Caco-2 (cell line): ENCODE measurements at places on chromosomes 1 and 21. TPM values are rescaled to one million over a fixed set of nuclear protein-coding genes. Genes with fewer than 3 reads are reported as not detected.

Gene CYP4Z1
- total RNA-seq, result not detected in 2 replicates

Gene ANKRD35
- total RNA-seq, result 0.09 and 0.34 TPM in 2 replicates

Gene PPP1R12B
- 16.4 and 22.4 TPM in 2 replicates for total RNA-seq

Gene ZNF648
- not detected in 2 replicates for total RNA-seq

Gene ATP6V1G3
- total RNA-seq, result 3.5 and 4.7 TPM in 2 replicates

Gene LCE1E
- total RNA-seq, result not detected in 2 replicates

Gene SPRR3
- total RNA-seq, result 0.70 and 1.0 TPM in 2 replicates

Gene MRAP
- not detected in 2 replicates for total RNA-seq

GRCh38 chr1:52139817-52140540, 1.9 kb upstream of the ZFYVE9 start:
- H3K27me3 ChIP-seq, result no peaks in the 10 kb centered on the region
- H3K4me3 ChIP-seq, result no peak overlapping the region
- DNase-seq, result no peak

DNA sequence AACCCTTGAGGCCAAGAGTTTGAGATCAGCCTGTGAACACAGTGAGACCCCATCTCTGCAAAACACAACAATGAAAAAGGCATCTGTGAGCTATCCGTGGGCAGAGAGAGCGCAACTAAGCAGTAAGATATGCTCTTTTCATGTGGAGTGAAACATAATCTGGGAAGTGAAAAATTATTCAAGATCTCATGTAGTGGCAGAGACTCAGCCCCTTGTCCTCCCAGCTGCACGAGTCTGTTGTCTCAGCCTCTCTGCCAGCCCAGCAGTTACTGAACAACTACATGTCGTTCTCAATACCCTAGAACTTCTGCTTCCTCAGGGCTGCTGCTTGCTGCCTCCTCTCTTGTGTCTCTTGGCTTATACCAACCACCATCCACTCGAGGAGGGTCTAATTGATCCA, 61.3 kb upstream of the WDR26 start:
- DNase-seq, result no peak
- no peak overlapping the region for H3K27ac ChIP-seq
- H3K36me3 ChIP-seq, result no peaks in the 10 kb centered on the region
- H3K4me3 ChIP-seq, result no peak overlapping the region

- H3K27ac ChIP-seq, result no peak overlapping the region
- H3K36me3 ChIP-seq, result no peaks in the 10 kb centered on the region
- H3K4me3 ChIP-seq, result no peak overlapping the region
Observed at GRCh38 chr1:50348449-50349241, 74.6 kb downstream of the DMRTA2 start.

GRCh38 chr21:39641827-39642450, 29.2 kb downstream of the B3GALT5 start:
- no peak for DNase-seq
- peaks cover 15% of the 10 kb centered on the region for H3K4me1 ChIP-seq
- no peak overlapping the region for H3K27ac ChIP-seq
- no peaks in the 10 kb centered on the region for H3K36me3 ChIP-seq
- H3K4me3 ChIP-seq, result no peak overlapping the region

GRCh38 chr1:67761091-67761490, 72.2 kb downstream of the GNG12 start:
- peaks cover 30% of the 10 kb centered on the region for H3K4me1 ChIP-seq
- H3K27ac ChIP-seq, result no peak overlapping the region
- DNase-seq, result no peak
- no peaks in the 10 kb centered on the region for H3K36me3 ChIP-seq
- H3K27me3 ChIP-seq, result no peaks in the 10 kb centered on the region
- no peak overlapping the region for H3K4me3 ChIP-seq

GRCh38 chr1:58047265-58047858, 499.2 kb downstream of the OMA1 start:
- H3K4me3 ChIP-seq, result no peak overlapping the region
- no peak overlapping the region for H3K27ac ChIP-seq
- H3K4me1 ChIP-seq, result no peaks in the 10 kb centered on the region
- no peaks in the 10 kb centered on the region for H3K27me3 ChIP-seq

DNA sequence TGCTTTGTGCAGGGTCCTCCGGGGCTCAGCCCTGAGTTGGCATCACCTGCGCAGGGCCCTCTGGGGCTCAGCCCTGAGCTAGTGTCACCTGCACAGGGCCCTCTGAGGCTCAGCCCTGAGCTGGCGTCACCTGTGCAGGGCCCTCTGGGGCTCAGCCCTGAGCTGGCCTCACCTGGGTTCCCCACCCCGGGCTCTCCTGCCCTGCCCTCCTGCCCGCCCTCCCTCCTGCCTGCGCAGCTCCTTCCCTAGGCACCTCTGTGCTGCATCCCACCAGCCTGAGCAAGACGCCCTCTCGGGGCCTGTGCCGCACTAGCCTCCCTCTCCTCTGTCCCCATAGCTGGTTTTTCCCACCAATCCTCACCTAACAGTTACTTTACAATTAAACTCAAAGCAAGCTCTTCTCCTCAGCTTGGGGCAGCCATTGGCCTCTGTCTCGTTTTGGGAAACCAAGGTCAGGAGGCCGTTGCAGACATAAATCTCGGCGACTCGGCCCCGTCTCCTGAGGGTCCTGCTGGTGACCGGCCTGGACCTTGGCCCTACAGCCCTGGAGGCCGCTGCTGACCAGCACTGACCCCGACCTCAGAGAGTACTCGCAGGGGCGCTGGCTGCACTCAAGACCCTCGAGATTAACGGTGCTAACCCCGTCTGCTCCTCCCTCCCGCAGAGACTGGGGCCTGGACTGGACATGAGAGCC, 22.7 kb downstream of the COL6A1 start:
- H3K4me3 ChIP-seq, result no peak overlapping the region
- no peaks in the 10 kb centered on the region for H3K36me3 ChIP-seq
- no peaks in the 10 kb centered on the region for H3K27me3 ChIP-seq

DNA sequence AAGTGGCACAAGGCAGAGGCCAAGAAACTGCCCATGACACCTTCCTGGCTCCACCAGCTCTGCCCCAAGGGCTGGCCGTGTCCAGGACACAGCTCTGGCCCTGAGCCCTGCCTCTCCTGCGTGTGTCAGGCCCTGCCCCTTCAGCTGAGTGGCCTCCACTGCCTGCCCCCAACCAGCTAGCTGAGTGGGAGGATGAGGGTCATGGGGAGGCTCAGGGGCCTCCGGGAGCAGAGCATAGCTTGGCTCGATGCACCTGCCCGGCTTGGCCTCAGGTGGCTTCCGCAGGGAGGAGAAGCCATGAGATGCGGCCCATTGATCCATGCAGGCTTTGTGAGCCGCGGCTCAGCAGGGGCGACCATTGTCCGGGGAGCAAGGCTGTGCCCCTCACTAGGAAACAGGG, 108.7 kb upstream of the TTC34 start:
- no peak overlapping the region for H3K4me3 ChIP-seq
- no peaks in the 10 kb centered on the region for H3K27me3 ChIP-seq
- no peaks in the 10 kb centered on the region for H3K36me3 ChIP-seq
- no peaks in the 10 kb centered on the region for H3K4me1 ChIP-seq

DNA sequence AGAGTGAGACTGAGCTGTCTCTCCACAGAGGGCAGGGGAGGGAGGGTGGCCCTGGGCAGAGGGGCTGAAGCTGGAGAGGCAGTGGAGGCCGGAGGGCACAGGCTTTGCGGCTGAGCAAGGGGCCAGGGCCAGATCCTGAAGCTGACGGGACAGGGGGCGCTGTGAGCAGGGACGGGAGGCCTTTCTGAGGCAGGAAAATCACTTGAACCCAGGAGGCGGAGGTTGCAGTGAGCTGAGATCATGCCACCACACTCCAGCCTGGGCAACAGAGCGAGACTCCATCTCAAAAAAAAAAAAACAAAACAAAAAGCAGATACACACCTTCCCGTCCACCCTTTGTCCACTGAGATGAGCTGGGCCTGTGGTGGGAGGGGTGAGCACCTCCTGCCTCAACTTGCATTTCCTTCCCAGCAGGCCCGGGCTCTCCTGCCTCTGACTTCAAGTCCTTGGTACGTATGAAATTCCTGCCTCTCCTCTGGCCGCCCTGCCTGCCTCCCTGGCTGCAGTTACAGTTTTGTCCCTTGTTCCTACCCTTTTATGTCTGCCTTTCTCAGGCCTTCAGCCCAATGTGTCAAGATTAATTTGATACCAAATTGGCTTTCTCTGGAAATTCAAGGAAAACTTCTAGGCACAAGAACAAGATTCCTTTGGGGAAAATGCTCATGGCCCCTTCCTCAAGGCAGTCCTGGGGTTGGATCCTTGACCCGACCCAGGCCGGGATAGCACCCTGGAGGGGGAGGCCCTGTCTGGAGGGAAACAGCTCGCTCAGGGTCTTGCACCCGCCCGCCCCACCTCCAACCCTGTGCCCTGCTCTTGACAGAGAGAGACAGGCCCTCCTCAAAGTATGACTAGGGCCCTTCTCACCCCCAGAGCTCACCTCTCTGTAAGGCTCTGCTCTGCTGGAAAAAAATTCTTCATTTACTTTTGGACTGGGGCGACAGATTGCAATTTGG, 11.2 kb upstream of the ADAMTSL4 start:
- DNase-seq, result peak; percentile 52
- H3K27ac ChIP-seq, result peak overlapping the region; percentile 85
- H3K4me3 ChIP-seq, result no peak overlapping the region
- no peaks in the 10 kb centered on the region for H3K36me3 ChIP-seq
- no peaks in the 10 kb centered on the region for H3K27me3 ChIP-seq
- peaks cover 55% of the 10 kb centered on the region for H3K4me1 ChIP-seq

DNA sequence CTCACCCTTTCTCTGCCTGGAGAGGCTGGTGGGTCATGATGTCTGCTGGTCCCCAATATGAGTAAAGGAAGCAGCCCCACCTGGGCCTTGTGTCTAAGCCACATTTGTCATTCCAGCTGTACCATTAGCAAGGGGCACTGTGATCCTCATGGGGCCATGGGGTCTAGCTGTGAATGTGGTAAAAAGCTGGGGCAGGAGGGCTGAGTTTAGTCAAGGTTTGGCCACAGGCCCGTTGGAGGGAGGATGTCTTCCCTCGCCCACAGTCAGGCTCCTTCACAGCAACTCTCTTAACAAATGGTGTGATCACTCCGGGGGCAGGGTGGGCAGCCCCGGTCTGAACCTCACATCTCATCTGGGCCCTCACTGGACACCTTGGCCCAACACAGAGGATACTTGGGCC, 115.4 kb downstream of the DMRTB1 start:
- H3K27me3 ChIP-seq, result no peaks in the 10 kb centered on the region
- H3K4me1 ChIP-seq, result no peaks in the 10 kb centered on the region
- peak; percentile 1 for DNase-seq
- H3K36me3 ChIP-seq, result no peaks in the 10 kb centered on the region
- H3K4me3 ChIP-seq, result no peak overlapping the region

GRCh38 chr1:109632671-109633346, 13.2 kb downstream of the AMPD2 start:
- no peak overlapping the region for H3K4me3 ChIP-seq
- peaks cover 8% of the 10 kb centered on the region for H3K4me1 ChIP-seq
- no peak for DNase-seq
- no peak overlapping the region for H3K27ac ChIP-seq
- no peaks in the 10 kb centered on the region for H3K27me3 ChIP-seq

DNA sequence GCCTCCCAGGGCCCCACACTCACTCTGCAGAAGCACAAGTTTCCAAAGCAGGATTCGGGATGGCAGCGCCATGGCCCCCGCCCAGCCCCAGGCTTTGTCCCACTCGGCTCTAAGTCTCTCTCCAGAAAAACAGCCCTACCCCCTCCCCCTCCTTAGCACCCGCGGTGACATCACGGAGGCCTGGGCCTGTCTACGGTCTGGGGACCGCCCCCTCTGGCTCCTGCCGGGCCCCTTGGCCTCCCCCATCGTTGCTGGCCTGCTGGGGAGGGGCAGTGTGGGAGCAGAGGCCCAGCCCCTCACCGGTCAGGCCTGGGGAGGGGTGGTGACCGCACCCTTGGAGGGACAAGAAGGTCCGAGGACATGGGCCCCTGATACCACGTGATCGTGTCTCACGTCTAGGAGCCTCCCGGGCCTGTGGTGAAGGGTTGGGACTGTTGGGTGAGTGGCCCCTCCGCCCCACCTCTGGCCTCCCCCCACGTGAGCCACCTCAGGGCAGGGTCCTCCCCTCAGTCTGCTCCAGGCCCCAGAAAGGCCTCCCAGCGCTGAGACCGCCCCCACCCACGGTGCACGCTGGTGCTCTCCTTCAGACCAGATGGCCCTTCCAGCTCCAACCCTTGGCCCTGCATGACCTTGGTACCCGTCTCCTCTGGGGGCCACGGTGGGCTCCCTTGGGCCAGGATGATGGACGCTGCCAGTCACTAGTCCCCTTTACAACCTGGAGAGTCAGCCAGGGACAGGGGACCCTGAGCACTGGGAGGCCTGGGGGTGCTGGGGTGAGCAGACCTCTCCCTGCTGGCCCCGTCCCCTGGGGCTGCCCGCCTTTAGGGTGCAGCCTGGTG, at the start of gene MXRA8:
Gene MXRA8, minus strand, starts transcription at position 123 of the 839 bp plus-strand sequence. Its CDS starts 51 bp downstream, at position 72.
- H3K27ac ChIP-seq, result peak within 1 kb of the TSS; percentile 30
- H3K4me1 ChIP-seq, result peaks cover 29% of the 10 kb centered on the region
- no peaks in the 10 kb centered on the region for H3K27me3 ChIP-seq
- no peak for DNase-seq
- H3K4me3 ChIP-seq, result no peak within 1 kb of the TSS

DNA sequence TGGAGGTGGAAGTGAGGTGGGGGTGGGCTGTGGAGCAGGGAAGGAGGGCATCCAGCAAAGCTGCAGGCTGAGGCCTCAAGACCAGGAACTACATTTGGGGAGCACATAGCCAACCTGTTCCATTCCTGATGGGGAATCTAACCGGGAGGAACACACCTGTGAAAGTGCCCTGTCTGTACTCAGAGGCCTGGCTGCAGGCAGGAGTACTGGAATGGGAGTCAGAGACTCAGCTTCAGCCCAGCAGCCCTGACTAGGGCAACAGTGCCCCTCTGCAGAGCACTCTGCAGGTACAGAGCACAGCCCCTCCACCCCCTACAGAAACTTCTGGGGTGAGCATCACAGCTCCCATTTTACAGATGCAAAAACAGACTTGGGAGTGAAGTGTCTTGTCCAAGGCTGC, 126.4 kb downstream of the DMRTB1 start:
- H3K4me1 ChIP-seq, result no peaks in the 10 kb centered on the region
- H3K4me3 ChIP-seq, result no peak overlapping the region
- H3K27me3 ChIP-seq, result no peaks in the 10 kb centered on the region
- no peaks in the 10 kb centered on the region for H3K36me3 ChIP-seq

GRCh38 chr1:177646757-177647730, 322.8 kb downstream of the SEC16B start:
- H3K27me3 ChIP-seq, result no peaks in the 10 kb centered on the region
- no peaks in the 10 kb centered on the region for H3K36me3 ChIP-seq
- H3K4me1 ChIP-seq, result no peaks in the 10 kb centered on the region
- H3K27ac ChIP-seq, result no peak overlapping the region
- H3K4me3 ChIP-seq, result no peak overlapping the region

DNA sequence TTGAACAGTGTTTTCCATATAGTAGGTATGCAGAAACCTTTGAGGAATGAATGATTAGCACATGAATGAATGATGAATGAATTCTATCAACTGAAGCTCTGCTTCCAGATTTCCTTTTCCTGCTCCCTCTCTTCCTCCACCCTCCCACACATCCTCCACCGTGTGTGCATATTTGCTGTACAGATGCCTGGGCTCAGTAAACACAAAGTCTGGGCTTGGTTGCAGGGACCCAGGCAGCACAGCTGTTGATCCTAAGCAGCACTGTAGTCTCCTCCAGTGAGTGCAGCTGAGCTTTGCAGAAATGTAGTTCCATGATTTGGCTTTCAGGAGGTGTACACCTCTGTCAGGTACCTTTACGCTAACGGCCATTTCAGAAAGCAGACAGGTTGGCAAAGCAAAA, 611.7 kb downstream of the NUF2 start:
- H3K4me1 ChIP-seq, result no peaks in the 10 kb centered on the region
- no peaks in the 10 kb centered on the region for H3K36me3 ChIP-seq
- H3K27me3 ChIP-seq, result no peaks in the 10 kb centered on the region
- no peak overlapping the region for H3K27ac ChIP-seq
- DNase-seq, result no peak

- peak; percentile 34 for DNase-seq
- H3K4me3 ChIP-seq, result no peak overlapping the region
Observed at GRCh38 chr21:44846485-44847260, 26.8 kb downstream of the PTTG1IP start.
